ENCODE measurements at places on chromosomes 6 and 20.

DNA sequence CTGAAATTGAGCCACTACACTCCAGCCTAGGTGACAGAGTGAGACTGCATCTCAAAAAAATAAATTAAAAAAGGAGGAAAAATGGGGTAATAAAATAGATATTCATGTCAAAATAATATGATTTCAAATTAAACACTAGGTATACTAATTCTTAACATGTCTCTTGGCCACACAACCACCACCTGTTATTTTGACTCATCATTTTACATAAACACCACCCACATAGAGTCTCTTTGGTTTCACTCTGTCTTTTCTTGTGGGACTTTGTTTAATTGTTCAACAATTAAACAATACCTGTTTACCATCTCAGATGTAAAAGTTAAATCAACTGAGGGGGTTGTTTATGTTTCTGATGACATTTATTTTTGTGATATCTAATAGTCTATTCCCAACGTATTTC, 476.8 kb upstream of the ADGRB3 start:
- DNase-seq = no peak

DNA sequence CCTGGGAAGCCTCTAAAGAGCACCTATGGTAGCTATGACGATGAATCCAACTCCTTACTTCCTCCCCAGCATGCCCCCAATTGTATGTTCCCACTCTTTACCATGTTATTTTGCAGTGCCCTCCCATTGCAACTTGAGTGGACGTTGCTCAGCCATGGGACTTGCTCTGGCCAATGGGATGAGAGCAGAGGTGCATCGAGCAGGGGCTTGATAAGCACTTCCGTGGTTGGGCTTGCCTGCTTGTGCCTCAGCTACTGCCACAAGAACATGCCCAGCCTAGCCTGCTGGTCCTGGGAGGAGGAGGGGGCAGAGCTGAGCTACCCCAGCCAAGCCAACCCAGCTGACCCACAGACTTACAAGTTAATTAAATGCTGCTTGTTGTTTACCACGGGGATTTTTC, 71.1 kb upstream of the CTNNBL1 start:
- no peak for DNase-seq

- no peak for DNase-seq
These were observed 3.9 kb downstream of the SDC4 start for GRCh38 chr20:45344168-45344860.

DNA sequence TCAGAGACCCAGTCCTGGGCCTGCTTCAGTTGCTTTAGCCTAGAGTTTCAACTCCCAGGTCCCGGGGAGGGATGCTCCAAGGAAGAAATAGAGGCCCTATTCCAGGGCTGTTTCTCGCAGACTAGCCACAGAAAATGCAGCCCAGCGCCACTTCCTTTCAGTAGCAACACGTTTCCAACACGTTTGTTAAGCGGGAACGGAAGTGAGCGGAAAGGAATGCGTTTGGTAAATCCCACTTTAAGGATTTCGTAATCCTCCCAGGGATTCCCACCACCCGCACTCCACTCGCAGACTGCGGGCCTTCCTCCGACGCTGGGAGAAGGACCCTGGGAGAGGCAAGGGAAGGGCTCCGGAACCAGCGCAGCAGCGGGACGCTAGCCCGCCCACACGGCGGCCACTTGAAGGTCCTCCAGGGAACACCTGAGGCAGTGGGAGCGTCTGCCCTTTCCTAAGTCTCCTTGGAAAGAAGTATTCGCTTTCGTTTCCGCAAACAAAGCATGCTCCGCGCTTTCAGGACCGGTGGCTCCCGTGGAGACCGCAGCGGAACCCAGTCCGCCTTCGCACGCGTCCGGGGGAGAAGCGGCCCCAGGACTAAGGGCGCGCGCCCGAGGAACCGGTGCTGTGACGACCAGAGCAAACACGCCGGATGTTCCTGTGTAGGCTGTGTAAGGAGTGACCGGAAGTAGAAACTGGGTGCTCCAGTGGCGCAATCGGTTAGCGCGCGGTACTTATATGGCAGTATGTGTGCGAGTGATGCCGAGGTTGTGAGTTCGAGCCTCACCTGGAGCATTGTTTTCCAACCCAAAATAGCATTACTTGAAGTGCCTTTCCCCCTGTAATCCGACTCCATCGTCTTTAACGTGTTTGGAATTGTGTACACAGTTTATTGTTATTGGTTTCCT, 227.6 kb upstream of the PRSS16 start:
- peak; percentile 73 for DNase-seq

- DNase-seq = no peak
These were observed 84.7 kb downstream of the DLGAP4 start for GRCh38 chr20:36390719-36391415.

DNA sequence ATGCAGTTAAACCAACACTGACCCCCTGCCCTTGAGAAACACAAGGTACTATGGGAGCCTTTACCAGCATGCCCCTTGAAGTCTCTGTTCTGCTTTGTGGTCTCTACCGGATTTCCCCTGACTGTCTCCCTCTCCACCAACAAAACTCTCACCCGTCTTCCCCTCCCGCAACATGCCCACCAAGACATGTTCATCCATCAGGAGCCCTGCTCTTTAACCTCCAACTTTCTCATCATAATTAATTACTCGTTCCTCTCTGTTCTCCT, 1.1 kb downstream of the ZNF165 start:
- DNase-seq = no peak

GRCh38 chr6:135743476-135743875, 108.0 kb upstream of the PDE7B start:
- DNase-seq = peak; percentile 13

DNA sequence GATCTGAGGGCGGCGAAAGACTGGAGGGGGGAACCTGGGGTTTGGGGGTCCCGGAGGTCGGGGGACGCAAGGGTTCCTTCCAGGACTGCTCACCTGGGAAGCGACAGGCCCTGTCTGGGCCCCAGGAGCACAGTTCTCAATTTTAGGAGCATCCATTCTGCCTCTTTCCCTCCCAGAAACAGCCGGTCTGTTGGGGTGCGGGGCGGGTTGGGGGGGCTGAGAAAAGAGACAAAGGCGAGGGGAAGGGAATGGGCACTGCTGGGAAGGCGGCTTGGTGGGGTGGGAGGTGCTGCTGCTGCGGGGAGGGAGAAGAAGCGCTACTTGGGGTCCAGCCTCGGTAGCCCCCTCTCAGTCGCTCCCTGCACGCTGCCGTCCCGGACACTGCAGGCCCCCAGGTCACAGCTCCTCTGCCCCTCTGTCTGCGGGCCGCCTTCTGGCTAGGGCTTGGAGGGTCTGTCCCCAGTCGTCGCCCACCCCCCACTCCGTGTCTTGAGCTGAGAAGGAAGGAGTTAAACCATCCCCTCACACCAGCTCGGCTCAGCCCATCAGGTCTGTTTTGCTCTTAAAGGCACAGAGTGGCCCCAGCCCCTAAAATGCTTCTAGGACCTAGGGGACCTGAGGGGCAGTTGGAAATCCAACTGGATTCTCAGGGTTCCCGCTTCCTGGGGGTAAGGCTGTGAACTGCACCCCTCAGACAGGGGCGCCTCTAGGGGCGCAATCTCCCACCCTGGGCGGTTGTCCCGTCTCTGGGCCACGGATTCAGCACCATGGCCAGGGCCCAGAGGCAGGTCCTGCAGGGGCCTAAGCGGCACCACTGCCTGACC, 690 bp downstream of the GDAP1L1 start:
- DNase-seq = peak; percentile 26

DNA sequence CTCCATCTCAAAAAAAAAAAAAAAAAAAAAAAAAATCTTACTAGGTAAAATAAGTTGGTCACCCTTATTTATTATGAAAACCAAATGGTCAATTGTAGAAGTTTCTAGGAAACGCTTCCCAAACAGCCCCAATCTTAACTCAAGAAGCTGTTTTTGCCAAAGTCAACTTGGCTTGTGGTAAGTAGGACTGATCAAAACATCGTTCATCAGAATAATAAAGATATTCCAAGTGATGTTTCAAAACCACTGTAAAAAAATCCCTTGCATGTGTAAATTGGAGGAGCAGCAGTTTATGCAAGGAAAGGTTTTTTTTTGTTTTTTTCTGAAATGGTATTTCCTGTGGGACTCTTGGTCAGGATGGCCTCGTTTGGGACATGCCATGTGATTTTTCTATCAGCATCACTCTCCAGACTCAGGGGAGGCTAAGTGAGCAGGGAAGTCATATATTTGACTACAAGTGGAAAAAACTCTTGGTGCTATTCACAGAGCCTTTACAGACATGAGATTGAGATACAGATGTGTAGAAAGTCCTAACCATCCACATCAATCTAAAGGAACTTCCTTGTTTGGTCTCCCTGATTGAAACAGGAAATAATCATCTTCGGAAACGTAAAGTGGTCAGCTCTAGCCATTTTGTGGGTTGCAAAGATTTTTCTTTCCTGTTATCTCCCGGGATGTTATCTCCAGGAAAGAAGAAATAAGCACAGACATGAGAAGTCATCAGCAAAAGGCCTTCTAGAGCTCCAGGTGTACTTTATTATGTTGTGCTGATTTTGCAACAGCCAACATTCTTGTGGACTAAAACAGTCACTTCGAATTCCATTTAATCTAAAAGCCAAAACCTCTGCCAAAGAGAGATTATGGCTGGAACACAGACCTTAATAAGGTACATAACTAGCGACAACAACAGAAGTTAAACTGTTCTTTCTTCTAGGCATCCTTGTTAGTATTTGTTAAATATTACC, 177.8 kb downstream of the EDN1 start:
- DNase-seq = no peak

- DNase-seq = no peak
These were observed 43.8 kb upstream of the AFDN start for GRCh38 chr6:167782698-167783517.
